ENCODE measurements at places on chromosomes 16 and 17.
A peak's percentile ranks its signal among the peaks of the same experiment; 100 is the strongest.

GRCh38 chr16:5885521-5885920, 787.9 kb upstream of the EEF2KMT start:
- no peak for DNase-seq

DNA sequence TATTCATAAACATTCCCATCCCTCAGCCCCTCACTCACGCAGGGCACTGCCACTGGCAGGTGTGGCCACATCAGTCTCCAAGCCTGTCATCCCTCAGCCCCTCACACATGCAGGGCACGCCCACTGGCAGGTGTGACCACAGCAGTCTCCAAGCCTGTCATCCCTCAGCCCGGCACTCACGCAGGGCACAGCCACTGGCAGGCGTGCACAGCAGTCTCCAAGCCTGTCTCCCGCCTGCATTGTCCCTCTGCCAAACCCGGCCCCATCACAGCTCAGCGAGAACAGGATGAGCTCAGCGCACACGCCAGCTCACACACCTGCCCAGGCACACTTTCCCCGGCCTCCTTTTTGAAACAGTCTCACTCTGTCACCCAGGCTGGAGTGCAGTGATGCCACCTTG, 11.4 kb upstream of the KREMEN2 start:
- no peak for DNase-seq

DNA sequence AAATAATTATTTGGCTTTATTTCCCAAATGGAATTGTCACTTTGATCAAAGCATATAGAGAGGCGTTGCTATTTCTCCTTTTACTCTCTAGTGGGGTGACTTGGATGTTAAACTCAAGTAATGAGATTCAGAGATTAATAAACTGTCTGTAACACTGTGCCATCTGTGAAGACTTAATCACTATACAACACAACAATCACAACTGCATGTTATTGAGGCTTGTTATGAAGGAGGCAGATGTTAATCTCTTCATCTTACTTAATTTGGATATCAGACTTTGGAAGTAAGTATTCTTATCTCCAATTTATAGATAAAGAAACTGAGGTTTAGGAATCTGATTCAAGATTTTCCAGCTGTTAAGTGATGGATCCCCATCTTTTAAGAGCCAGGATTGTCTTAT, 132.5 kb downstream of the CNTNAP4 start:
- no peak for DNase-seq

DNA sequence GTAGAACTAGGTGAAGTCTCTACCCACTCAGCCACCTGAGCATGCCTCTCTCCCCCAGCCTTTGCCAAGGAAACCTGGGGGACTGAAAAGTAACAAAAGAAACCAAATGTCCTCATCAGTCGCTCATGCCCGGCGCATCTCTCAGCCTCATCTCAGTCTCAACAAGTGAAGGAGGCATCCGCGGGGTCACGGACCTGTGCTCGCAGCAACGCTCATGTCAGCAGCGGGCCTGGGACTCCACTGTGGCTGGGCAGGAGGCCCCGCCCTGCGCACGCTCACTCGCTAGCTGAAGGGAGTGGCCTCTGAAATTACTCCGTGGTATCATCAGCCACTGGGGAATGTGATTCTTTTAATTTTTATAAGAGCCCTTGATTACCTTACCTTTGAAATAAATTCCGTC, 31.3 kb downstream of the MAP1LC3B start:
- DNase-seq = no peak

- no peak for DNase-seq
Measured at GRCh38 chr17:5210091-5210490, 18.4 kb upstream of the ZNF594 start.

GRCh38 chr16:24749310-24749709, 19.9 kb downstream of the TNRC6A start:
- DNase-seq = no peak

GRCh38 chr17:42248351-42249179, 27.6 kb downstream of the STAT5B start:
- peak; percentile 99 for DNase-seq

- no peak for DNase-seq
Measured at GRCh38 chr16:86517652-86518258, 7.4 kb downstream of the FOXF1 start.

- DNase-seq = no peak
Measured at GRCh38 chr17:82598256-82599119, 49.8 kb downstream of the WDR45B start.

DNA sequence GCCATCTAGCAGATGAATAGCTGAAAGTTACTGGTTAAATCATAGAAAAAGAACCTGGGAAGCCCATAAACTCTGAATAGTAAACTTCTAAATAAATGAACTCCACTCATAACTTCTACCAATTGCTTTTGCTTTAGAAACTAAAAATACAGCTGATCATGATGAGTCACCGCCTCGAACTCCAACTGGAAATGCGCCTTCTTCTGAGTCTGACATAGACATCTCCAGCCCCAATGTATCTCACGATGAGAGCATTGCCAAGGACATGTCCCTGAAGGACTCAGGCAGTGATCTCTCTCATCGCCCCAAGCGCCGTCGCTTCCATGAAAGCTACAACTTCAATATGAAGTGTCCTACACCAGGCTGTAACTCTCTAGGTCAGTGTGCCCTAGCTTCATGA, 9.7 kb downstream of the KAT7 start:
- no peak for DNase-seq

GRCh38 chr17:34852614-34853013, 108.6 kb downstream of the CCT6B start:
- DNase-seq = no peak

- DNase-seq = peak; percentile 44
Measured at GRCh38 chr16:23518435-23518891, 8.2 kb upstream of the GGA2 start.

- DNase-seq = peak; percentile 87
Measured at GRCh38 chr17:48139944-48140343, 32.4 kb downstream of the SNX11 start.

DNA sequence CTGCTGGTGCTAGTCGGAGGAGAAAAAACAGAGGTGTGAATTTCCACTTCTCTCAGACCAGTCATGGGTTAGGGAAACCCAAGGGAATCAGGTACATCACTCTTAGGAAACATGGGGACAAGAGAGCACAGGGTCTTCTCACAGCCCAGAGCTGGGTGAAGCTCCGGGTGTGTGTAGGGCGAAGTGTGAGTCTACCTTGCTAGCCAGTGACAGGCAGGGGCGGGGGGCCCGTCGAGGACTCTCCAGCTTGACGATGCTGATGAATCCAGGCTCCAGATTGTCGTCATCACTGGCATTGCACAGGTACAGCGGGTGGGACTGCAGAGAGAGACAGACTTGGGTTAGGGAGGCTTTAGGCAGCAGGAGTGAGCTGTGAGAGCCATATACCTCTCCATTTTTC, 18.7 kb upstream of the SUPT4H1 start:
- no peak for DNase-seq

GRCh38 chr17:40598301-40598618, 33.0 kb upstream of the CCR7 start:
- no peak for DNase-seq

GRCh38 chr16:75758215-75758614, 31.9 kb upstream of the CPHXL start:
- no peak for DNase-seq

- DNase-seq = peak; percentile 58
Measured at GRCh38 chr17:57090560-57091185, 5.6 kb downstream of the AKAP1 start.

GRCh38 chr16:86251682-86252081, 258.6 kb upstream of the FOXF1 start:
- DNase-seq = no peak

GRCh38 chr17:32264823-32265191, 825 bp upstream of the RHBDL3 start:
- DNase-seq = no peak

GRCh38 chr17:6496116-6496481, 51.8 kb downstream of the PIMREG start:
- no peak for DNase-seq

GRCh38 chr17:77821114-77821513, 137.4 kb upstream of the TNRC6C start:
- DNase-seq = no peak

GRCh38 chr16:30494709-30495108, 22.2 kb downstream of the ITGAL start:
- DNase-seq = no peak

- peak; percentile 75 for DNase-seq
Measured at GRCh38 chr16:1351582-1352362, at the start of the genes GNPTG and TSR3. GNPTG (plus strand) TSS chr16:1351931; CDS start chr16:1351966, 35 bp downstream. TSR3 (minus strand) TSS chr16:1351878; CDS start chr16:1351804, 74 bp downstream.

DNA sequence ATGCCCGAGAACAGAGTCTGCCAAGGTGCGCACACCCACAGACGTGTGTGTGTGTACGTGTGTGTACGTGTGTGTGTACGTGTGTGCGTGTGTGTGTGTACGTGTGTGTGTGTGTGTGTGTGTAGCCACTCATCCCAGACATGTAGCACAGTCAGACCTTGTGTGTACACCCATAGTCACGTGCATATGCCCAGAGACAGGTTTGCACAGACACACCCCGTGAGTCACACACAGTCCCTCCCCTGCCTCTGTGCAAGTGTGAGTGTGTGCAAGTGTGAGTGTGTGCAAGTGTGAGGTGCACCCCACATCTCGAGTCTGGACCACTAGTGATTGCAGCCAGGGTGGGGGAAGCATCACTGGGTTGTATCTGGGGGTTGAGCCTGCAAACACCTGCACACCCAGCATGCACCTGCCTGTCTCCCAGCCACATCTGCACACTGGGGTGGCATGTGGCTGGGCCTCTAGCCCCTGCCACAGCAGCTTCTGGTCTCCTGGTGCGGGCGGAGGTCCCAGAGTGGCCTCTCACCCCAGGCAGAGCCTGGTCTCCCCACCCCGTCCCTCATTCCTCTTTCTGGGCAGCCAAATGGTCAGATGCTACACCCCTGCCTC, 23.6 kb downstream of the BAHCC1 start:
- no peak for DNase-seq

DNA sequence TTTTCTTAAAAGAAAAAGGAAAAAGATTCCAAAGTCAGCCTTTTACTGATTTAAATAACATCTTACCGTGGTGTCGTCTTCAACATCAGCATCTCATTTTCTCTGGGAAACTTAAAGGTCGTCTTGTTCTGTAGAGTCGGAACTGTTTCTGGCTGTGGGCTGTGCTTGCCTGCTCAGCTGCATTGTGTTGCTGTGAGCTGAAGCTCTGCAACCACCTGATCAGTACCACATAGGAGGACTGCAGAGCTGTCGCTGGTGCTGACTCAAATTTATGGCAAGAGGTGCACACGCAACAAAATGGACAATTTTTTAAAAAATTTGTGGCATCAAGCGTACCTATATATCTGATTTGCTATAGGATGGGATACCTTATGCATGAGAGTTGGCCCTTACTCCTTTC, at the start of gene OMG:
Gene OMG, minus strand, starts transcription at position 150 of the 400 bp plus-strand sequence. CDS start 908 bp downstream, outside the sequence.
- no peak for DNase-seq

DNA sequence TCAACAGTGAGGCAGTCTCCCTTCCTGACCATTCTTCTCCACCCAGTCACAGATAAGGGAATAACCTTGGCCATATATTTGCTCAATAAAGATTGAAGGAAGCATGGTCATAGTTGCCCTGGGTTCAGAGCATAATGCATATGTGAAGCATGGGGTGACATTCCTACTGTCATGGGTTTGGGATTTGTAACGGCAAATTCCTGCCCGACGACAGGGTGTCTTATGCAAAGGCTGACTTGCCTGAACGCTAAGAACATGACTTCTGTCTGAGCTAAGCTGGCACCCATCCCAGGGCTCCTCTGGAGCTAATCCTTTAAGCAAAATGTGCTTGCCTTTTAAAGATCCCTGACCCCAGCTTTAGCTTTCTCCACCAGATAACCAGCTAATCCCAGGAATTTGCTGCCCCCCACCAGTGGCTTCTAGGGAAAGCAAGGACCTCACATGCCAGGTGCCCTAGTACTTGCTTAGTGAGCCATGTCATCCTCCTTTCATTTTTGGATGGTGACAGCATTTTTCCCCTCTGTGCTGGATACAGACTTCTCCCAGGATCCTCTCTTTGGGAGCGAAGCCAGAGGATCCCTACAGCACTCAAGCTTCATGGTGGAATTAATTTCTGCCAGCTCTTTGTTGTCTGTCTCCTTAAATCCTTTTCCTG, 11.7 kb downstream of the SLC7A6OS start:
- DNase-seq = no peak

DNA sequence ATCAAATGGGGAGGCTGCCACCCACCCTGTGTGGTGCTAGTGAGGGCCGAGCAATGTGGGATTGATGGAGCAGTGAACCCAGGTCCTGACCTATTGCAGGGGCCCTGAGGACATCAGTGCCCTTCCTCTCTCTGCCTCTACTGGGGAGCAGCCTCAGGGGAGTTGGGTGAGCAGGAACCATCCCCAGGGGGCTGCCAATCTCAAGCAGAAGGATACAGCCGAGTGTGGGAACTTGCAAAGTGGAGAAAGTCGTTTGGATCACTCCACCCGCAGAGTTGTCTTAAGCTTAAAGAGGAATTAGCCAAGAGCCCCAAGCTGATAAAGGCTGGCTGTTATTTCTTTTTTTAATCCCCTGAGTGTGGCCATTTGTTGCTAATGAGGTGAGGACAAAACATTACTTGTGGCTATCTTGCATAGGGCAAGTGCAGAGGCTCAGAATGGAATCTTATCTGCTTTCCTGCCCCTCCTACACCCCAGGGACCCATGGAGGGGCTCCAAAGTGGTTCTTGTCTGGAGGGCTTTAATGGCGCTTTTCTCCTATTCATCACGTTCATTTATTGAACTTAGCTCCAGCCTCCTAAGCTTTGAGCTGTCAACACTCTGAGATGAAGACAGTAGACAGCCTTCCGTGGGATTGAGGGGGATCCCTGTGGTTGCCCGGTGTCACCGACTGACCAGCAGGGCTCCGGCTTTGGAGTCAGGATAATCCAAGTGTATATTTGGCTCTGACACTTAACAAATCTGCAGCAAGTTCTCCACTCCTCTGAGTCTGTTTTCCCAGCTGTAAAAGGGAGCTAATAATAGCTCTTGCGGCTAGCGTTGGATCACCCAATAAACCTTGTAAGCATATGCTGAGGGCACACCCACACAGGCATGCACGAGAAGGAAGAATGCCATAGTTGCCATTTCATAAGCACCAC, 45.1 kb downstream of the MYH11 start:
- DNase-seq = no peak

DNA sequence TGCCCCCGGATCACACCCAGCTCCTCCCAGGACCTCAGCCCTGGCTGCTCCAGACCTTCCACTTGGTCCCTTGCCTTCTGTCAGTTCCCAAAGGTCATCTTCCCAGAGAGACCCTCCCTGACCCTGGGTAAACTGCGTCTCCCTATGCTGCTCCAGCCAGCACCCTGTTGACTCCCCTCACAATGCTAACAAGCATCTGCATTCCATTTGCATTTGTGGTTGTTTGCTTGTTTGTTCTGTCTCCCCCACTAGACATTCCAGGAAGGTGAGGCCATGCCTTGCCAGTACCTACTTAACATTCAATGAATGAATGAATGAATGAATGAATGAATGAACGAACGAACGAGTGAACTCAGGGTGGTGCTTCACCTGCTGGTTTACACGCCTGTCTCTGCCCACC, 171.2 kb downstream of the WSCD1 start:
- DNase-seq = no peak
